ENCODE measurements at places on chromosomes 11 and 22.
A peak's percentile ranks its signal among the peaks of the same experiment; 100 is the strongest.

DNA sequence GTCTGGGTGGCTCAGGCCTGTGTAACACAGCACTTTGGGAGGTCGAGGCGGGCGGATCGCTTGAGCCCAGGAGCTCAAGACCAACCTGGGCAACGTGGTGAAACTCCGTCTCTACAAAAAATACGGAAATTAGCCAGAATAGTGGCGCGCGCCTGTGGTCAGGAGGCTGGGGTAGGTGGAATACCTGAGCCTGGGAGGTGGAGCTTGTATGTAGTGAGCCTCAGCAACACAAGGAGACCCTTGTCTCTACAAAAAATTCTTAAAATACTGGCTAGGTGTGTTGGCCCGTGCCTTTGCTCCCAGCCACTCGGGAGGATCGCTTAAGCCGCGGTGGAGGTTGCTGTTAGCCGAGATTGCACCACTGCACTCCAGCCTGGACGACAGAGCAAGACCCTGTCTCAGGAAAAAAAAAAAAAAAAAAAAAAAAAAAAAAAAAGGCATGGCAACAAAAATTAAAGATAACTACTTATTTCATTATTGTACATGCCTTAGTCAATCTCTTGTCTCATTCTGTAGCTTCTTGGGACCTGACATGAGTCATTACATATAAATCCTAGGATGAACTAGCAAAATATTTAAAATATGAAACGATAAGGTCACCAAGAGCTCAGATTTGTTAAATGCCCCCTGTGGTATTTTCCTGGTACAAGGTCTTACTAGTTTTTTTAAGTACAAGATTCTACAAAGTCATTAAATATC, 1.1 kb downstream of the TAF1D start:
- H3K4me1 ChIP-seq = peaks cover 28% of the 10 kb centered on the region
- peaks cover 21% of the 10 kb centered on the region for H3K36me3 ChIP-seq
- H3K27ac ChIP-seq = peak overlapping the region; percentile 84
- H3K27me3 ChIP-seq = no peaks in the 10 kb centered on the region
- peak overlapping the region; percentile 88 for H3K4me3 ChIP-seq

DNA sequence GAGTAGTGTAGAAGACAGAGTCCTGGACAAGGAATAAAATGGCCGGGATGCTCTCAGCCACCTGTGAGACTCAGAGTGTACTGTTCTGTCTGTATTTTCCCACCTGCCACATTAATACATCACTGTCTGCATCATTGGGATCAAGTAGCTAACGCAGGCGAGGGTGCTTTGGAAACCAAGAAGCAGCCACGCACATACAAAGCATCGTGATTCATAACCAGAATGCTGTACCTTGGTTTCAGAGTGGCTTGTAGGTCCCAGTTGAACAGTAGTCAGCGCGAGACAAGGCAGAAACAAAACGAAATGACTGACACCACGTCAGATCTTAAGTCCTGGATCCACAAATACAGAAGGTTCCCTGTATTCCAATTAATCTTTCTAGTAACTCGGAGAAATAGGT, 198.3 kb downstream of the GRIK4 start:
- no peaks in the 10 kb centered on the region for H3K36me3 ChIP-seq
- no peaks in the 10 kb centered on the region for H3K4me1 ChIP-seq
- H3K4me3 ChIP-seq = no peak overlapping the region
- H3K27me3 ChIP-seq = no peaks in the 10 kb centered on the region

DNA sequence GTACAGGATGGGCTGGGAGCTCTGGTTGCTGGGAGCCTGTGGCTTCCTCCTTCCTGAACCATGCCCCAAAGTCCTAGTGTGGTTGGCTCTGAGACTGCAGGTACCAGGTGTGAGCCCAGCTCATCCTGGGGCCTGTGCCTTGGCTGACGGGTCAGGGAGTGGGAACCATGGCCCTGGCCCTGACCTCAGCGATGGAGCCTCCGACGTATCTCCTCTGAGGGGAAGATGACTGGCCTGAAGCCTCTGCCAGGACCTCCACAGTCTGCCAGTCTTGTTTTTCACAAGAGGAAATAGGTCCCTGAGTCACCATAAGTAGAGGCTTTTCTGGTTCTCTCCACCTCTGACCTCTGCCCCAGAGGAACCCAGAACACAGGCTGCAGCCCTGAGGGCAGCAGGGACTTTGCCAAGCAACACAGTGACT, 3.4 kb downstream of the RCE1 start:
- H3K27me3 ChIP-seq = no peaks in the 10 kb centered on the region
- no peak overlapping the region for H3K27ac ChIP-seq
- peaks cover 16% of the 10 kb centered on the region for H3K4me1 ChIP-seq
- no peak overlapping the region for H3K4me3 ChIP-seq

DNA sequence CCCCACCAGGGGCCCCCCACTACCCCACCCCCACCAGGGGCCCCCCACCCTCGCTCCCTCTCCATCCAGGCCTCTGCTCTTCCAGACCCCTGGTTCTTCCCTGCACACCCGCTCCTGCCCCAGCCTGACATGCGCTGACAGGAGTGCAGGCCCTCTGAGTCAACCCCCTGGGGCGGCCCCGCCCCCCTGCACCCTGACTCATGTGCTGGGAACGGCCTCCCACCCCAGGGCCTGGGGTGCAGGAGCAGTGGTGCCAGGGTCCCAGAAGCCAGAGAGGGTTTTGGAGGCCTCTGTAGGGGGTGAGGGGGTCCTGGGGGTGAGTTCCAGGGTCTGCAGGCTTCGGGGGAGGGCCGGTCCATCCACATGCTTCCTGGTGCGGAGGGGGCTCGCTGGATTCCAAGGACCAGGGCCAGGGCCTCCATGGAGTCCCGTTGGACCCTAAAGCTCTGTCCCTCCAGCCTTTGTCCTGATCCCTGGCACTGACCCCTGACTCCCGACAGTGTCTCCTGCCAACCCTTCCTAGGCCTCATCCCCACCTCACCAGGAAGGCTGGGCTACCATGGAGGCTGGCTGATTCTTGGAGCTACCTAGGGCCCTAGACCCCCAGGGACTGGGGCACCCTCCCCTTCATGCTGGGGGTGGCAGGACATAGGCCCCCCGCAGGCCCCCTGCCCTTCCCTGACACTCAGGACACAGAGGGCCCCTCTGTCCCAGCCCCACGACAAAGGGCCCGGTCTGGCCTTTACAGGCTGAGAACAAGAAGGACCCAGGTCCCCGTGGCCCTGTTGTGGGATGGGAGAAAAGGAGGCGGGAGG, 583 bp upstream of the PKP3 start:
- no peak overlapping the region for H3K4me3 ChIP-seq
- DNase-seq = no peak
- no peak overlapping the region for H3K27ac ChIP-seq

DNA sequence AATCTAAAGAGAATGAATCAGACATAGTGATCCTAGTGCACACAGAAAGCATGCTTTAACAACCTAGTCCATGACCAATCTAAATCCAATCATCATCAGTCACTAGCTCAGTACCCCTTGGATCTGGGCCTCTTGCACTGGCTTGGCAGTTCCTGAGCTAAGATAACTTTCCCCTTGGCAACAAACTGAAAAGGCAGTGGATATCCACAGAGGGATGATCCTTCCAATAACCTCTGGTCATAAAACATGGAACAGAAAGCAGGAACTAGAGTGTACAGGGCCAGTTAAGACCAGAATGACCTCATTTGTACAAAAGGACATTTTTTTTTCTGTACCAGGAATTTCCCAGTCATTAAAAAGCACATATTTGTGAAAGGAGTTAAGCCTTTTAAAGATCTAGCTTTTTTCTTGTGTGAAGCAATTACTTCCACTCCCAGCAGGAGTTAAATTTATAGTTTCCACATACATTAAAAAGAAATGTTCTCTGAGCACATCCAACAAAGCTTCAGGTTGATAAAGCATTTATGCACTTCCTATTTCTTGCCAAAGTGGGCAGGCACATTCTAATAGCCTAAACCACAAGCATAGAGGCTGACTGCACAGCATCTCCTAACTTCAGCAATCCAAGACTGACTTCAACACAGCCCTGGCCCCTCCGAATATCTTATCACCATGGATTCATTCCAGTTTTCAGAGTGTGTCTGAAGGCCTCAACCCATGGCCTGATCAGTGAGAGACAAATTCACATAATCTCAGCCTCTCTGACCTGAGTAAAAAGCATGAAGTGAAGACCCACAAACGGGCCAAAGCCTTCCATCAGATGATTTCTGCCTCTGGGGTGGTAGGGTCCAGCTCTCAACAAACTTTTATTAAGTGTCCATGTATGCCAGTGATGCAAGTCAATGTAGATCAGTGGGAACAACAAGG, 29.9 kb downstream of the GUCY1A2 start:
- H3K4me3 ChIP-seq = no peak overlapping the region
- DNase-seq = no peak
- no peak overlapping the region for H3K27ac ChIP-seq
- no peaks in the 10 kb centered on the region for H3K4me1 ChIP-seq
- H3K27me3 ChIP-seq = no peaks in the 10 kb centered on the region

GRCh38 chr11:117361432-117361831, 33.8 kb downstream of the CEP164 start:
- no peak overlapping the region for H3K4me3 ChIP-seq
- no peaks in the 10 kb centered on the region for H3K4me1 ChIP-seq
- no peak overlapping the region for H3K27ac ChIP-seq
- H3K36me3 ChIP-seq = no peaks in the 10 kb centered on the region
- H3K27me3 ChIP-seq = no peaks in the 10 kb centered on the region

GRCh38 chr11:69444381-69445130, 36.9 kb upstream of the LINC01488 start:
- DNase-seq = no peak
- no peak overlapping the region for H3K27ac ChIP-seq
- no peaks in the 10 kb centered on the region for H3K36me3 ChIP-seq
- no peak overlapping the region for H3K4me3 ChIP-seq

Data from naive thymus-derived CD4-positive, alpha-beta T cell (primary cell).